A549 (cell line): ENCODE measurements at places on chromosomes 7 and 10. TPM values are rescaled to one million over a fixed set of nuclear protein-coding genes. Genes with fewer than 3 reads are reported as not detected.

- peak; percentile 6 for DNase-seq
Measured at GRCh38 chr10:106424981-106425380, 739.5 kb downstream of the SORCS1 start.

- no peak for DNase-seq
Measured at GRCh38 chr7:100485471-100485876, 1.7 kb downstream of the NYAP1 start.

DNA sequence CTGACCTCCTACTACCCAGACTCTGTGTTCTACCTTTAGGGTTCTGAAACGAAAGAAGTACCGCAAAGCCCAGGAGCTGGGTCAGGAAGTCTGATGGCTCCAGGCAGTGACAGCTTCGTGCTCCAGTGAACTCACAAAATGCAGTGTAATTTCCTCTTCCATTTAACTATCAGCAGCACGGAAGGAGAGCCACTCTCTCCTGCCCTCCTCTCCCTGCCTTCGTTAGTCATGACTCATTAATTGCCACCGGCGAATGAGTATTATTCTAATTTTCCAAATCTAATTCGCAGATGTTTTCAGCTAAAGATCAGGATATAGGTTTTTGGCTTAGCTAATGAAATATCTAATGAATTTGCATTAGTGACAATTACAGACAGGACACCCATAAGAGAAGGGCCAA is 1262.0 kb downstream of the TYW1 start:
- DNase-seq, result no peak

Gene MRPS16
- 158 to 166 TPM (median 160 TPM) in 3 replicates for polyA plus RNA-seq

Gene PAPOLB
- polyA plus RNA-seq, result not detected in 3 replicates
